ENCODE measurements at places on chromosomes 11 and 22. TPM values are rescaled to one million over a fixed set of nuclear protein-coding genes. Genes with fewer than 3 reads are reported as not detected.

ETS1 gene
- 38.9 TPM for total RNA-seq

ESAM gene
- total RNA-seq: 10.4 TPM

SCN3B gene
- total RNA-seq: 1.1 TPM

KRTAP5-9 gene
- total RNA-seq: not detected

SLC22A8 gene
- total RNA-seq: not detected

OR5P2 gene
- total RNA-seq: not detected

MYEOV gene
- not detected for total RNA-seq

GRM5 gene
- not detected for total RNA-seq

OR5AN1 gene
- total RNA-seq: not detected

OSM gene
- not detected for total RNA-seq

TRIM29 gene
- total RNA-seq: not detected

HOATZ gene
- not detected for total RNA-seq

ABTB2 gene
- total RNA-seq: 1.2 TPM

TCP11L1 gene
- total RNA-seq: 12.9 TPM

All from cardiac ventricle fibroblast (primary cell).